NCI-H1092 treated with DMSO at 0.1 percent for 48 hours (cell line): ENCODE measurements at places on chromosomes 7 and 10.

DNA sequence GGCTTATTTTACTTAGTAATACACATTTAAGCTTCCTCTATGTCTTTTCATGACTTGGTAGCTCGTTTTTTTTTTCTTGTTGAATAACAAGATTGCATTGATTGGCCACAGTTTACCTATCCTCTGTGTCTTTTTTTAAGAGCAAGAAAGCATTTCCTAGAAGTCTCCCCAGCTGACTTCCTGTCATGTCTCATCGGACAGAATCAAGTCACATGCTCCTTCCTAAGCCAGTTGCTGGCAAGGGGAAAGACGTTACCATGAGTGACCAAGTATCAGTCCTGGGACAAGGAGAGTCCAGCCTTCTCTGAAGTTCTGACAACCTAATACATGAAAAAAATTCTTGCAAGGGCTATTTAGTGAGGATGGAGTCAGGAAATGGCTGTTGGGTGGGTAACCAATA, 24.9 kb upstream of the SFRP5 start:
- DNase-seq = no peak

GRCh38 chr10:6231146-6231545, 28.4 kb downstream of the PFKFB3 start:
- DNase-seq = no peak

- DNase-seq = no peak
Observed at GRCh38 chr7:40551685-40552576, 417.1 kb downstream of the SUGCT start.

DNA sequence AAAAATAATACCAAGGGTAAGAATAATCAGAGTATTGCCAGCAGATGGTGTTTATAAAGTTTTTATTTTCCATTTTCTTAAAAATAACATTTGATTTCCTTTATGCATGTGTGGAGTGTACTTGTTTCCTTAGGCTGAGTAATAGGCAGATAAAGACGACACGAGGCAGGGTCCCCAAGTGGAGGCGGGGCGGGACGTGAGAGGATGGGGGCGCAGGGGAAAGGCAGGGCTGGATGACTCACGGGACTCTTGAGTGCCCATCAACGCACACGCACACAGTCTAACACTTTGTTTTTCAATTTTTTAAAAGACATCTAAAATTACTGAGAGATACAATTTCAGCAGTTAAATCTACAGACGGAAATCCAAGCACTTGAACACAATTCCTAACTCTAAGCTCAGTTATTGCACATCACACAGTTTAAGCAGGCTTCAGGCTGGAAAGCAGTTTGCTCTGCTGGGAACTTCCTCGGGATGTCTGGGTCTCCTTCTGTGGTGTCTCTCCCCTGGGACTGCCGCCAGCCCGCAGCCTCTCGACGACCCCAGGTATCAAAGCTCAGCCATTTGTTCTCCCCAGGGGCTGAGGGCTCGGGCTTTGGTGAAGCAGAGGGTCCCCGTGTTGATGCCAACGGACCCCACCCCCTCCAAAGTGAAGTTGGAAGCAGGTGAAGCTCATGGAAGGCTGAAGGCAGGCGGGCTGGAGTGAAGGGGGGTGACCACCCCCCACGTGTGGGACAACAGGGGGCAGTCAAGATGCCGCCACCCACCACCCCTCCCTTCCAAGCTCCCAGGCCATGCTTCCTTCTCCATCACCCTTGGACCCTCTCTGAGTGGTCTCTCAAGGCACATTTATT, 29.1 kb downstream of the SPOCK2 start:
- DNase-seq = no peak

GRCh38 chr7:54546986-54547314, 4.8 kb downstream of the VSTM2A start:
- no peak for DNase-seq

GRCh38 chr10:33199731-33200232, 134.7 kb downstream of the NRP1 start:
- DNase-seq = no peak

GRCh38 chr7:47711776-47712175, 129.9 kb upstream of the TNS3 start:
- no peak for DNase-seq

DNA sequence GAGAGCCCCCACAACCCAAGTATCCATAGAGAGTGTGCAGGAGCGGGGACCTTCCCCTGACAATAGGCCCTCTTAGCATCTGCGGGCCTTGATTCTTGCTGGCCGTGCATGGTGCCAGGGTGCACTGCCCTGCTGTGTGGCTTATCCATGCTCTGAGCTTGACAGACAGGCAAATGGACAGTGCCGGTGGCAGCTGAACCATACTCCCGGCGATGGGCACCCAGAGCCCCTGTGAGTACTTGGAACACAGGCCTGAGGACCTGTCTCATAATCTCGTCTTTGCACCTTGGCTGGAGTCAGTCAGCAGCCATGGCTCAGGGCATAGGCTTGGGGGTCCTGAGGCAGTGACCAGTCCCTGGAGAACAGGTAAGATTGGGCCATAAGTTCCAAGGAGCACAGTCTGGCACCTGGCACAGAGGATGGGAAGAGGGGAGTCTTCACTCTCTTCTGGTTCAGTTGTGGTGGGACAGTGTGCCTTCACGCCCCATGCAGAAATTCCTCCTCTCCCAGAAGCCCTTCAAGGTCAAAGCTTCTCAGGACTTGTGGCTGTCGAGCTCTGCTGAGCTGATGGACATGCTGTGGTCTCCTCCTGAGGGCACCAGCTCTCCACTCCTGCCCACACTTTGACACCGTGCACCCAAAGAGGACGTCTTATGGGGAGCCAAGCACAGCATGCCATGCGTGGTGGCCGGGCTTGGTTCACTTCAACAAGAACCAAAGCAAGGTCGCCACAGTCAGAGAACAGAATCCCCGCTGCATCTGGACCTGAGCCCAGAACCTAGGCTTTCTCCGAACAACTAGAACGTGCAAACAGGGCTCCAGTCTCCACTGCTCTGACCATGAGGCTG, 59.4 kb upstream of the CAMK2B start:
- DNase-seq = no peak

DNA sequence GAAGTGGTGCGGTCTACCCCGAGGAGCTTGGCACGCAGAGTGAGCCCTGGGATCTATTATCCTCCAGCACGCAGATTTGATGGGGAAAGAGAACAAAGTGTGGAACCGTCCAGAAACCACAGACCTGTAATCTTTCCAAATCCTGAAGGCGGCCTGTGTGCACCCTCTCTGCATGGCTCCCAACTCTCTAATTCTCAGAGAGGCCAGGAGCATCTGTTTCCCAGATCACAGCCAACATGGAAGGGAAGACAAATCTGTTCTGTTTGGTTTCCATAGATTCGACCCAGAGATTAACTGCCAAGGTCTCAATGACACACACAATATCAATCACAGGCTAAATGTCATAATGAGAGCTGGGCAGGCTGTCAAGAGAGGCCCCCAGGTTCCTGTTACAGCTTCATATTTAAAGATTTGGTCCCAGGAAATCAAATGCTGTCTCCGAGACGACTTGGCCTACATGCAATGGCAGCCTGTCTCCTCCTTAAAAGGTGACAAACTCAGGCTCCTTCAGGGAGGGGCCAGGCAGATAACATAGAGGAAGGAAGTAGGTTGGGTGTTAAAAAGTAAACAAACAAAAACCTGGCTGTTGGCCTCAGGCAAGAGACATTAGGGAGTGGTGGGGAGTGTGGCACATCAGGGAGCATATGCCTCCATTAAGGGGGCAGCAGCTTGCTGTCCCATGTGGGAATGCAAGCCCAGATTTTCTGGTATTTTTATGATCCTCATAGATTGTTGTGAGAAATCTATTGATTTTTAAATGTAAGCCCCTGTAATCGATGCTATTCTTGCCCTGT, 48.8 kb upstream of the SAMD8 start:
- no peak for DNase-seq

DNA sequence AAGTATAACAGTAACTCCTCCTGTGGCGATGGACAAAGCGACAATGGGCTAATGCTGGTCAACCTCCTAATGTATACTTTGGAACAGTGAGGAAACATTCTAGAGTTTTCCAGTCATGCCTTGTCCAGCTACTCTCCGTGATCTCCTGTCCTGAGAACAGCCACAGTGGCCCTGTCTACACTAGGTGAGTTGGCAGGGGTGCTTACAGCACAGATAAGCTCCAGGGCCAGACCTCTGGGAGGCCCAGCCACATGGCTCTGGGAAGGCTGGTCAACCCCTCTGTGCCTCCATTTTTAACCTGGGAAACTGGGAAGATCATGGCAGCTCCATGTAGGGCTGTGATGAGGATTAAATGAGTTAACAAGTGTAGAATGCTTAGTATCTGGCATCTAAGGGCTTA, 57.0 kb downstream of the CLEC2L start:
- DNase-seq = no peak

DNA sequence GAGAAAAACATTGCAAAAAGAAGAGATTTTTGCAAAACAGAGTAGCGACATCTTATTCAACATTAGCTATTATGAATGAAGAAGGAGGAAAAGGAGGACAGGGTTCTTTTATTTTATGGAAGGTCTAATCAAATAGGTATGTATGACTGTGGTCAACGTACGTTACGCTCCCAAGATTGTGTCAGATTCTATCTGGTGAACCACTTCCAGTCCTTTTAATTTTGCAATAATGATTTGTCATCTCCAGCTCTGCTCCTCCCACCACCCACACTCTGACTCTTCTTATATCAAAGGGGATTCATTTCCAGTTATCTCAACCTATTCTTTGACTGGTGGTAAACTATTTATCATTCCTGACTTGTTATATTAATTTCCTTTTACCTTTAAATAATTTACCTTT, 259.9 kb downstream of the CACNA2D1 start:
- no peak for DNase-seq
